GM18507 (cell line): ENCODE measurements at places on chromosomes 12 and 14.

DNA sequence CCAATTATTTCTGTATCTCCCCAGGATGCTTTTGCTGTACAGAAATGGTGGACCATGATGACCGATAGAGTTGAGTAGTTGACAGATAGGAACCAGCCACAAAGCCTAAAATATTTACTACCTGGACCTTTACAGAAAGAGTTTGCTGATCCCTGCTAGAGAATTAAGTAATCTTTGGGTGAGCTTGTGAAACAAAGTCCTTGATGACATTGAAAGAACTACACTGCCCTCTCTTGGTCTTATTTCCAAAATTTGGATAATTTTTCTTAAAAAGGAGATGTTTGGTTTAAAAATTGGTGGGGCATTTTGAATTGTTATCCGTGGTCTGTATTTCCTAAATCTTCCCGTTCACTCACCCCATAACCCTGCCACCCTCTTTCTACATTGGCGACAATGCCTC lies 13.7 kb upstream of the TCTN1 start:
- DNase-seq: no peak

DNA sequence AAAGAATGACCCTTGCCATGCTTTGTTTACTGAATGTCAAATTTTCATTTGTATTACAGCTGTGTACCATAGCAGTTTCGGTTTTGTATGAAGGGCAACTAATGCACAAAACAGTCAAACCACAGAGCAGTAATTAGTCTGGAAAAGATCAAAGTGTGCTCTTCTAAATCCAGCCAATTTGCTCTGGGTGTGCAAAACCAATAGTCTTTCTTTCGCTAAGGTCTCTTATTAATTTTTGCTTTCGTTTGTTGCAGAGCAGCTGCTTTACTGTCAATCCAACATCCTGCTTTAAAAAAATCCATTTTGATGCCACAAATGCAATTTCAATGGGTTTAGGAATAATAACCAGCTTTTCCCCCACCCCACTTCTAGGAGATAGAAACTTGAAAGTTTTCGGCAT lies 114.2 kb downstream of the BRMS1L start:
- DNase-seq: no peak

GRCh38 chr12:123571343-123571813 lies 13.0 kb upstream of the TMED2 start:
- DNase-seq: no peak

DNA sequence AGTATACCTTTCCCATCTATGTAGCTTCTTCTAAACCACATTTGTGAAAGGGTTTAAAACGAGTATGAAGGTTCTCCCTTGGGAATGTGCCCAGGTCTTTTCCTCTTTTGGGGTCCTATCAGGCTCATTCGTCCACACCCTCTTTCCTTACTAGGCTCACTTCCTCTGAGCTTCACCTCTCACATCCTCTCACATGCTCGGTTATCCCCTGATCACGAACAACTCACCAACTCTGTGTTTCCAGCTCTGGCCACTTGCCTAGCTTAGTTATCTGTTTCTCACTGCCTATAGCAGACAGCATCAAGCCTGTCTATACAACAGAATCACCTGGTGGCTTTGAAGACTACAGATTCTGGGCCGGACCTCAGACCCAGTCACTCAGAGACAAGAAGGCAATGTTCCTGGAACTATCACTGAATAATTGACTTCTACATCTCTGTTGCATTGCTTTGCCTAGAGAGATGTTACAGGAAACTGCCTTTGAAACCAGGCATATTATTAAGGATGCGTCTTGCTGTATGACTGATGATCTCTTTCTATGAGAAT lies 158.2 kb downstream of the FOXN3 start:
- DNase-seq: no peak
